ENCODE measurements at places on chromosomes 11 and 22.

DNA sequence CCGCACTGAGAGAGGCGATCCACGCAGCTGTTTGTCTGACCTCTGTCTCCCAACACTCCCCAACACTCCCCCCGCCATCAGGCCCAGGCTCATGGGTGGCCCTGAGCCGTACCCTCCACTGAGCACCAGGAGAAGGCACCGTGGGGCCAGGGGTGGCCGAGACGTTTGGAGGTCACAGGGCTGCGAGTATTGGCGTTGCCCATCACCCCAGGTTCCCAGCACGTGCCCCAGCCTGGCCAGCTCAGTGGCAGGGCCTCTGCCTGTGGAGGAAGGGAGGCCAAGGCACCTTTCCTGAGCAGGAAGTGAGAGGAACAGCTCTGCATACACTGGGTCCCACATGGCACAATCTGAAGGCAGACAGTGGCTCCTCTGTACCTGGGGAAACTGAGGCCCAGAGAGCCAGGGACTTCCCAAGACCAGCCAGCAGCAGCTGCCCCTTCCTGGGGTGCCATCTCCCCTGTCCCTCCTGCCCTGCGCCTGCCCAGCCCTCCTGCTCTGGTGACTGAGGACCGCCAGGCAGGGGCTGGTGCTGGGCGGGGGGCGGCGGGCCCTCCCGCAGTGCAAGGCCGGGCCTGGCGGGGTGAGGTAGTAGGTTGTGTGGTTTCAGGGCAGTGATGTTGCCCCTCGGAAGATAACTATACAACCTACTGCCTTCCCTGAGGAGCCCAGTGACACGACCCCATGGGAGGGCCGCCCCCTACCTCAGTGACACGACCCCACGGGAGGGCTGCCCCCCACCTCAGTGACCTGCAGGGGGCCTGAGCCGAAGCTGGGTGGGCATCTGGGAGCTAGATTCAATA, 37.0 kb upstream of the PPARA start:
- no peak for DNase-seq

- DNase-seq: peak; percentile 32
These were observed 26.5 kb upstream of the SCARF2 start for GRCh38 chr22:20464096-20464614.

GRCh38 chr22:50605002-50605612, 4.5 kb downstream of the MAPK8IP2 start:
- no peak for DNase-seq

- no peak for DNase-seq
These were observed 32.9 kb upstream of the DDI1 start for GRCh38 chr11:104003491-104003890.

DNA sequence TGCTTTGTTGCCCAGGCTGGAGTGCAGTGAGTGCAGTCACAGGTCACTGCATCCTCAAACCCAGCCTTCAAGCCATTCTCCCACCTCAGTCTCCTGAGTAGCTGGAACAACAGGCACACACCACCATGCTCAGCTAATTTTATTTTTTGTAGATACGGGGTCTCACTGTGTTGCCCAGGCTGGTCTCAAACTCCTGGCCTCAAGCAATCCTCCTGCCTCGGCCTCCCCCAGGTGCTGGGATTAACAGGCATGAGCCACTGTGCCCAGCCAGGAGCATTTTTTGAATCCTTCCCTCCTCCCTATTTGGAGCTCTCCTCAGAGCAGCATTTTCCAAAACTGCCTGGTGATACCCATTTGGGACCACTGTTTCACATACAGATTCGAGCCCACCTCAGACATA, 77.2 kb downstream of the NCAPD3 start:
- no peak for DNase-seq

- DNase-seq: no peak
These were observed 4.3 kb downstream of the SF3B2 start for GRCh38 chr11:66056501-66056900.

DNA sequence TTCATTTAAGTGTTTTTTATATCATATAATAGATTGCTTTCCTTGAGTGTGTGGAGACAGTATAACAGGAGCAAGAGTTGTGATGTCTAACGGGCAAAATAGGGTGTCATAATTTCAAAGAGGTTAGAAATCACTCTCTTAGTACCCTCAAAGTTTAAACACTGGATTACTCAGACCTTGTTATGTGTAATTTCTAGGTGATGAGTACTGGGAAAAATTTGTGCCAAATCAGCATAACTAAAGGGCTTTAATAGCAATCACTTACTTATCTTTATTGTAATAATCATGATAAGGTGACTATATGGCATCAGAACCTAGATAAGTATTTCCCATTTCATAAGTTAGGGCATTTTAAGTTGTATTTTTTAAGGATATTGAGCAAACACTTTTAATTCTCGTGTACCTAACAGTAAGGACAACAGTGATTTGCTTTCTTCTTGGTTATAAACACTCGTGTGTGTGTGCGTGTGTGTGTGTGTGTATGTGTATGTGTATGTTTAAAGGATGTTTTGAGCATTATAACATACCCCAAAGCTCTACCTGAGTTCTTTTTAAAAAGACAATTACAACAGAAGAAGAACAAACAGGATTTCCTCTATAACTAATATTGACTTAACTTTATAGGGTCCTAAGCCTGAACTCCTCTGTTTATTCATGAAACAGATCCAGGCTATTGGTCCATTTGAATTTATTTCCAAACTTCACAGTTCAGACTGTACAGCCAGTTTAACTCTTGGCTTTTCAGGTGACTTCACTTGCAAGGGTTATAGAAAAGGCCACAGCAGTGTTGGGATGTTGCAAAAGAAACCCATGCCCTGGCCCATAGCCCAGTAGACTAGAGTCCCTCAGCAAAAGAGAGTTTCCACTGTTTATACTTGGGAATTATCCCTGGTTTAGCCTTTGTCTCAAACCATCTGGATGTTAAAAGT, 23.7 kb upstream of the PDE3B start:
- no peak for DNase-seq

- DNase-seq: no peak
These were observed 27.9 kb upstream of the OAF start for GRCh38 chr11:120182790-120183491.

GRCh38 chr11:124970925-124971324, 16.9 kb downstream of the CCDC15 start:
- no peak for DNase-seq

GRCh38 chr11:45927684-45928413, 5.4 kb downstream of the LARGE2 start:
- DNase-seq: no peak

DNA sequence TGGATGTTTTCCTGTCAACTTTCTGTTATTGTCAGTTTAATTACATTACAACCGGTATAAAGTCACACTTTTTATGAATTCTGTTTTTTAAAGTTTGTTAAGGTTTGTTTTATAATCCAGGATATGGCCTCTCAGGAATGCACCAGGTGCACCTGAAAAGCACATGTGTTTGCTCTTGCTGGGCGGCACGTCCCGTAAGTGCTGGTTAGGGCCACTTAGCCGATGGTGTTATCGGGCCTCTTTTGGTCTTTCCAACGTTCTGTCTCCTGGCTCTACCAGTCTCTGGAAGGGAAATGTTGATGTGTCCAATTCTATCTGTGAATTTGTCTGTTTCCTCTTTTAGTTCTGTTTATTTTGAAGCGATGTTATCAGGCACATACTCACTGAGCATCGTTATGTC, 695.7 kb downstream of the BRD1 start:
- no peak for DNase-seq

GRCh38 chr22:29710922-29711593, 8.7 kb upstream of the CABP7 start:
- no peak for DNase-seq

- no peak for DNase-seq
These were observed 107.3 kb upstream of the BDNF start for GRCh38 chr11:27807596-27807995.

All from T follicular helper cell (primary cell).